ENCODE measurements at places on chromosomes 5 and 9. TPM values are rescaled to one million over a fixed set of nuclear protein-coding genes. Genes with fewer than 3 reads are reported as not detected.

IER5L gene
- total RNA-seq = 2.7 TPM

GRCh38 chr5:132591145-132591544 is 34.4 kb downstream of the RAD50 start:
- no peaks in the 10 kb centered on the region for H3K4me1 ChIP-seq
- DNase-seq = no peak
- H3K4me3 ChIP-seq = no peak overlapping the region
- no peak overlapping the region for H3K27ac ChIP-seq
- no peaks in the 10 kb centered on the region for H3K27me3 ChIP-seq
- H3K36me3 ChIP-seq = peaks cover 64% of the 10 kb centered on the region

DNA sequence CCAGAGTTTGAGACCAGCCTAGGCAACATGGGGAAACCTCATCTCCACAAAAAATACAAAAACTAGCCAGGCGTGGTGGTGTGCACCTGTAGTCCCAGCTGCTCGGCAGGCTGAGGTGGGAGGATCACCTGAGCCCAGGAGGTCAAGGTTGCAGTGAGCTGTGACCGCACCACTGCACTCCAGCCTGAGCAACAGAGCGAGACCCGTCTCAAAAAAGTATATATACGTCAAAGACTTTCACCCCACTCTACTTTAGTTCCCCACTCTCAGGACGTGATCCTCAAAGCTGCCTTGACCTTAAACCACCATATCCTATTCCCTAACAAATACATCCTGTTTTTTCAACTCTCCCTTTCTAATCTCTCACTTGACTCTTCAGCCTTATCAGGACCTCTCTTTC is 41.0 kb downstream of the PCDHGC5 start:
- H3K27me3 ChIP-seq = no peaks in the 10 kb centered on the region
- no peak for DNase-seq
- H3K36me3 ChIP-seq = peaks cover 94% of the 10 kb centered on the region

- no peaks in the 10 kb centered on the region for H3K27me3 ChIP-seq
- no peaks in the 10 kb centered on the region for H3K36me3 ChIP-seq
- H3K27ac ChIP-seq = no peak overlapping the region
- no peak overlapping the region for H3K4me3 ChIP-seq
Measured at GRCh38 chr5:53035868-53036381, 46.8 kb downstream of the ITGA2 start.

DNA sequence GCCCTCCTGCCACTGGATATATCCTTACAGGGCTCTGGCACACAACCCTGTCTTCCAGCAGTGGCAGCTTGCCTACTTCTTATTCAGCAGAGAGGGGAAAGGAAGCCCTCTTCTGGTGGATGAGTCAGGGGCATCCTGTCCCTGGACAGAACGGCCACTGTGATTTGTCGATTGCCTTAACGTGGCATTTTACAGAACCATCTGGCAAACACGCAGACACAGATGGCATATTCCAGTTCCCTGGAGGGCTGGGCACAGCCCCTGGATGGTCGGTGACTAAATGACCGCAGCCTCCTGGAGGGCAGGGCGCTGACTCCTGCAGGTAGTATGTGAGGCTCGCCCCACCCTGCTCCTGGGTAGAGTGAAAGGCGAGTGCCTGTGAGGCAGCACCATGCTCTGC is 62.1 kb downstream of the DCP2 start:
- no peaks in the 10 kb centered on the region for H3K36me3 ChIP-seq
- H3K4me3 ChIP-seq = no peak overlapping the region
- H3K4me1 ChIP-seq = no peaks in the 10 kb centered on the region
- no peak for DNase-seq

- H3K36me3 ChIP-seq = no peaks in the 10 kb centered on the region
- H3K4me1 ChIP-seq = no peaks in the 10 kb centered on the region
- H3K27me3 ChIP-seq = no peaks in the 10 kb centered on the region
- no peak overlapping the region for H3K27ac ChIP-seq
- DNase-seq = no peak
- no peak overlapping the region for H3K4me3 ChIP-seq
Measured at GRCh38 chr5:150253416-150254208, 36.0 kb downstream of the CAMK2A start.

- no peaks in the 10 kb centered on the region for H3K4me1 ChIP-seq
- no peaks in the 10 kb centered on the region for H3K27me3 ChIP-seq
- no peak overlapping the region for H3K27ac ChIP-seq
- no peak overlapping the region for H3K4me3 ChIP-seq
Measured at GRCh38 chr9:133518200-133518599, 6.6 kb downstream of the MYMK start.
